ENCODE measurements at places on chromosomes 3 and 15.

DNA sequence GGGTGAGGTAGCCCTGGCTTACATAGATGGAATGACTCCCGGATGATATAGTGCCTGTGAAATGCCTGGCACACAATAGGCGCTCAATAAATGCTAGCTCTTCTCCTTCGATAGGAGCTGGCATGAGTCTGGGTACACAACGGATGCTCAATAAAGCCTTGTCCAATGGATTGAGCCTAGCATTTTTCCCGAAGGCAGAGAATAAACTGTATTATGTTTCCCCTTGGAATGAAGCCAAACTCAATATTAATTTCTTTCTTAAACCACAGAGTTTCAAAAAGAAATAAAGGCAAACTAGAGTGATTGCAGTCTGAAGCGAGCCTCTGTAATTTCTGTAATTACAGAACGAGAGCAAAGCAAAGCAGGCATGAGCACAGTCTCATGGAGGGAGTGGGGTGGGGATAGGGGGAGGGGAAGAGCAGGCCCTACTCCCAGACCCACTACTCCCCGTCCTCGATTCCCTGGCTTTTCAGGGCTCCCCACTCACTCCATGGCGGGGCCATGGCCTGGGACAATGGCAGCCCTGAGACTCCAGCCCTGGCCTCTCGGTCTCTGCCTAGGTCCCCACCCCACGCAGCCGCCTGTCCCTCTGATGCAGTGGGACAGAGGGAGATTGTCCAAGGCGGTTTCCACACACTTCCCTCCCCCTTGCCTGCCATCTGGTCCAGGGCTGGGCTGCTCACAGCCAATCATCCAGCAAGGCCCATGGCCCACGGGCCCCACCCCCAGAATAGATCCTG lies 18.0 kb downstream of the SLC6A1 start:
- no peak for DNase-seq

DNA sequence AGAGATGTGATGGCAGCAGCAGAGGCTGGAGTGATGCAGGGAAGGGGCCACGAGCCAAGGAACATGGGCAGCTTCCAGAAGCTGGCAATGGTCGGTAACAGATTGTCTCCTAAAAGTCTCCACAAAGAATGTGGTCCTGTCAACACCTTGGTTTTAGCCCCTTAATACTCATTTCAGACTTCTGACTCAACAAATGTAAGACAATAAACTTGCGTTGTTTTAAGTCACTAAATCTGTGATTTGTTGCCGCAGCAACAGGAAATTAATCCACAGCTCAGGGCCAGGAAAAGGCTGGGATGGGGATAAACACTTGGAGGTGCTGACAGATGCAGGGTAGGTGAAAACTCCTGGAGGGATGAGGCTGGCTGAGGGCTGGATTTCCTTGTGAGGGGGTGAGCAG lies 69.9 kb downstream of the OXNAD1 start:
- no peak for DNase-seq

GRCh38 chr3:123258811-123259420 lies 57.2 kb downstream of the SEC22A start:
- DNase-seq = no peak

GRCh38 chr3:12773030-12773709 lies 14.1 kb upstream of the TMEM40 start:
- DNase-seq = no peak

GRCh38 chr3:2940062-2940461 lies 170.1 kb downstream of the IL5RA start:
- no peak for DNase-seq

DNA sequence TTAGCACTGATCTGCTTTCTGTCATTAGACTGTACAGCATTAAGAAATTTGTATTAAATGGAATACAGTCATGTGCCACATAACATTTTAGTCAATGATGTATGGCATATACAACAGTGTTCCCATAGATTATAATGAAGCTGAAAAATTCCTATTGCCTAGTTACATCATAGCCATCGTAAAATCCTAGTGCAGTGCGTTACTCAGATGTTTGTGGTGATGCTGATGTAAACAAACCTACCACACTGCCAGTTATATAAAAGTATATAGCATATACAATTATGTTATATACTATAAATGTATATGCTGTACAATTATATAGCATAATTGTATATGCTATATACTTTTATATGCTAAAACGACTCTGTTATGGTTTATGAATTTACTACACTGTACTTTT lies 41.7 kb downstream of the APH1B start:
- no peak for DNase-seq

DNA sequence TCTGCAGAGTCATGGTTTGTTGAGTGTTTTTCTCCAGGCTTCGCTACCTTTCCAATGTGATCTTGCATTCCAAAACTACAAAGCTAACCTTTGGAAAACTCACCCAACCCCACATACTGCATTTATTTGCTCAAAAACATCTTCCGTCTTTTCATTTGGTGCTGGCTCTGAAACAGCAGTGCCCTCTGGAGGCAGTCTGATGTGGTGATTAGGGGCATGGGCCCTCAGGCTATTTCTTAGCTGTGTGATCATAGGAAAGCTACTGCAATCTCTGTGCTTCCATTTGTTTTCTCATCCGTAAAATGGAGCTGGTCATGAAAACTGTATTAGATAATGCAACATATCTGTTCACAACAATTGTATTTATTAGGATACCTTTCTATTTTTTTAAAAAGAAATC lies 47.0 kb downstream of the MTHFS start:
- DNase-seq = no peak

DNA sequence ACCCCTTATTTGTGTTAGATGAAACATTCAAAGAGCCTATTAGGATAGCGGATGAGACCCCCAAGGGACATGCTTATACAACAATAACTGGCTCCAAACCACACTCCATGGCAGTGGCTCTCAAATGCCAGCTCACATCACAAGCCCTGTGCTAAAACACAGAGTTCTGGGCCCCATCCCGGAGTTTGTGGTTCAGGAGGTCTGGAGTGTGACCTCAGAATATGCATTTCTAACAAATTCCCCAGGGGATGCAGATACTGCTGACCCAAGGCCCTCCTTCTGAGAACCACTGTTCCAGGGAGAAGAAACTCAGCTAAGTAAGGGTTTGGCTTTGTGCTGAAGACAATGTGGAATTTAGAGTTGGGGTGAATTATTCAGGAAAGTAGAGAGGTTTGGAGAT lies 3.6 kb downstream of the CCRL2 start:
- DNase-seq = no peak

GRCh38 chr3:12750223-12750622 lies 8.8 kb downstream of the TMEM40 start:
- DNase-seq = peak; percentile 39

- no peak for DNase-seq
Measured at GRCh38 chr3:30145281-30145680, 461.1 kb upstream of the TGFBR2 start.

DNA sequence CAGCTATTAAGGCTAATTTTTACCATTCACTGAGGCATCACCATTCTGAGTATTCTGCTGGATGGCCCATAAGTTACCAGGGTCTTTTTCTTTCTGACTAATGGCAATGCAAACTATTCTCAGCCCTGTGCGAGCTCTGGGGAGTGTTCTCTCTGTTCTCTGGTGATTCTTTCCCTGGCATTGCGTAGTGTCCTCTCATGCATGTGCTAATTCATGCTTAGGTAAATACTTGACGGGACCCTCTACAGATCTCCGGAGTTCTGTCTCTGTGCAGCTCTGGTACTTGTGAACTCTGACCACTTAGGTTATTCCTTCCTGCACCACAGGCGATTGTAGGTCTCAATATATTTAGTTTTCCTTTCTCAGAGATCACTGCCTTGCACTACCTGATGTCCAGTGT lies 34.8 kb downstream of the UBE2E1 start:
- DNase-seq = no peak

DNA sequence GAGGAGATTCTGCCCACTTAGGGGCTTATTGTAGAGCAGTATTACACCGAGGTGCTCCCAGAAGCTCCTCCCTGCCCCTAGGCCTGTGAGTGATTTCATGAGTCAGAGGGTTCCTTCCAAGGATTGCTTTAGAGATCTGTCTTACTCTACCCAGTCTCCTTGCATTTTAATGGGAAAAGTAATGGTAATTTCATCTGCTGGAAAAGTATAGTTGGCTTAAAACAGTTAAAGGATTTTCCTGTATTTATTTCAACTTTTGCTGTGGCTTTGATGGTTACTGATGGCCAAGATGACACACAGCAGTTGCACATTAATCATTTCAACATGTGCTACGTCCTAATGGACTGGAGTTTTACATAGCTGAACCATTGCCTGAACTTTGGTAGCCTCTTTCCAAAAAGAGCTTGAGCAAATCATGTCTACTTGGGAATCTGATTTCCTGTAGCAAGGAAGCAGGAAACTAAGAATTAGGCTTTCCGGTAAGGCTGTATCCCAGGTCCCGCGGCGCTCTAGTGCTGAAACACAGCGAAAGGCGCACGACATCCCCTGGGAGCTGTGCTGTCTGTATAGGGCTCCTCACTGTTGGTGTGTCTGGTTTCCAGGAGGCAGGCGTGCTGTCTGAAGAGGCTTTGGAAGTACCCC lies 9.2 kb upstream of the PGPEP1L start:
- peak; percentile 34 for DNase-seq

DNA sequence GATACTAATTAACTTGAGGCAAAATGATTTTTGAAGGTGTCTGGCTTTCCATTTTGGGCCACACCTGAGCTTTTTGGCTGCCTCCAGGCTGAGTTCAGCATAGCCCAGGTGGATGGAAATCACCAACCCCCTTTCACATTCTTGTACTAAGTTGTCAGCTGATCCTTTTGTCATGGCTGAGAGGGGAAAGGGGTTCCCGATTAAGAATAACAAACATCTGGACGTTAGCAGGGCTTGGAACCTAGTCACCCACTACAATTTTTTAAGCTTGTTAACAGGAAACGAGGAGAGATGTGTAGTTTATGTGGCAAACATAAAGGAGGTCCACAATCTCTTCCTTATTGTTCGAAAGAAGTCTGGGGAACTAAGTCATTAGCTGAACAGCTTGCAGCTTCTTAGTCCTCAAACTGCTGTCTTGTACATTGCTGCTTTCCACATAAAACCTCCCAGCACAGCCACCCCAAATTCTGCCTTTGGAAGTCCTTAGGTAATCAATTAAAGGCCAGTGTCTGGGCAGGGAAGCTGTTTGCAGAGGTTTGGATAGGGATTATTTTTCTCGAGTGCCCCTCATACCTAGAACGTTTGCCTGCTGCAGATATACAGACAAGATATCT lies 5.0 kb downstream of the NR2F2 start:
- DNase-seq = no peak

- no peak for DNase-seq
Measured at GRCh38 chr3:56989169-56989976, 71.1 kb upstream of the SPATA12 start.

- DNase-seq = peak; percentile 45
Measured at GRCh38 chr15:58203537-58203936, 65.4 kb downstream of the AQP9 start.

- no peak for DNase-seq
Measured at GRCh38 chr3:60399292-60399691, 852.0 kb downstream of the FHIT start.

GRCh38 chr3:151112731-151113130 lies 27.3 kb downstream of the MED12L start:
- DNase-seq = no peak

- DNase-seq = no peak
Measured at GRCh38 chr3:101984356-101984755, 135.0 kb downstream of the NFKBIZ start.

GRCh38 chr15:39695793-39696192 lies 86.8 kb downstream of the FSIP1 start:
- no peak for DNase-seq

DNA sequence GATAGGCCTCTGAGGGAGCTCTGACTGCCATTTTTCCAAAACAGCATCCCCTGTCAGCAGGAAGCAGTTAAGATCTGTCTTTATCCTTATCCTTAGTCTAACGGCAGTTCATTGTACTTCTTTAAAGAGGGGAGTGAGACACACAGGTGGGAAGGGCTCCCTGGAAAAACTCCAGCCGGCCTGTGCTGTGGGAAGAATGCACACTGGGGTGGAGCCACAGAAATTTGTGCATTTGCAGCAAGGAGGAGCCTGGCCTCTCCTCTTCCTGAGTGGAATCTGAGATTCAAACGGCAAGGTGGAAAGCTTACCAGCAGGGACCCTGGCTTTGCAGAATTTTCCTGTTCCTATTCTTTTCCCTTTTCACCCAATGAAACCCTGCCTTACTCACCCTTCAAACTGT lies 1209.4 kb downstream of the ROBO2 start:
- DNase-seq = no peak

DNA sequence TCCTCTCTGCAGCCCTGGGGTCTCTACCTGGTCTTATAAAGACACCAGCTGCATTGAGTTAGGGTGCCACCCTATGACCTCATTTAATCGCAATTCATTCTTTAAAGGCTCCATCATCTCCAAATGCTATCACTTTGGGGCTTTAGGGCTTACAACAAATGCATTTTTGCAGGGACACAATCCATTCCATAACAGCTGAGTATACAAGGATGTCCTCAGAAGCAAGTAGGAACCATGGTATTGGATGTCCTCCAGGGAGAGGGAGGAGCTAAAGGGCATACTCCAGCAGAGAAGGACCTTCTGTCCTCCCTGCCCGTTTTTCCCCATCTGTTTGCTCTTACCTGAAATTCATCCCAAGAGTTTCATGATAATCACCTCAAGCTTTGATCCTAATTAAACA lies 30.3 kb downstream of the UMPS start:
- DNase-seq = no peak

DNA sequence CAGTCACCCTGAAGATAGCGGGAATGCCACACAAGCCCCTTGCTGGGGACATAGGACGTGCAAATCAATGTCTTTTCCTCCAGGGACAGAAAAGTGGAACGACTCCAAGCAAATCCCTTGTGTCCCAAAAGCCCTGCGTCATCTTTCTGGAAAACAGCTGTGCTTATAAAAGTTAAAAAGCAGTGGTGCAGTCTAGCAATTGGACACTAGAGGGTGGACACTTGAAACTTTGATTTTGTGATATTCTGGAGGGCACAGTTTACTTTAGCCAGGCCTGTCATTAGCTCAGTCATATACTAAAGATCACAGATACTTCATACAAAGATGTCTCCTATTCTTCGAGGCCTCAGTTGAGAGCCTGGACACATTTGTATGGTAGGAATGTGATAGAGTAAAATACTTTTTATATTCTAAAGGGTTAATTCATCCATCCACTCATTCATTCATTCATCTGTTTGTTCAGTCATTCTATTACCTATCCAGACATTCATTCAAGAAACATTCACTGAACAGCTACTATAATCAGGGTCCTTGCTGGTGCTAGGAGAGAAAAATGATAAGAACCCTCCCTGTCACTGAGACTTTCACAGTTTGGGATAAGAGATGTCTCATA lies 63.8 kb upstream of the ANKRD34C start:
- DNase-seq = no peak

DNA sequence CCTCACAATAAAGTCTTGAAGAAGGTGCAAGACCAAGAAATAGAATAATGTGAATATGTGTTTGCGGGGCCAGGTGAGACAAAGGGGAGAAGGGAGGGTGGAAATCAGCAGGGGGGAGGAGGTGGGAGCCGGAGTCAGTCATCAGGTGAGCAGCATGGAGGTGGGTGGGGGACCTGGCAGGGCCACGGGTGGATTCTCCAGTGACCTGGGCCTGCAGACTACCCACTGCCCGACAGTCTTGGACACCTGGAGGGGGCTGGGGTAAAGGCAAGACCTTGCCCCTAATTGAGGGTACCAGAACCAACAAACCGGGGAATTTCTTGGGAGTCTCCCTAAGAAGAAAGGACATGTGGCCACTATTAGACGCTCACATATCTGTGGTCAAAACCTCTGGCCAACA lies 95.8 kb downstream of the CHSY1 start:
- no peak for DNase-seq
